CD4-positive, alpha-beta T cell treated with Interleukin-4 for 4 hours (primary cell): ENCODE measurements at places on chromosomes 5 and 9.

- DNase-seq = no peak
Observed at GRCh38 chr5:170108266-170108785, 2.6 kb downstream of the FOXI1 start.

DNA sequence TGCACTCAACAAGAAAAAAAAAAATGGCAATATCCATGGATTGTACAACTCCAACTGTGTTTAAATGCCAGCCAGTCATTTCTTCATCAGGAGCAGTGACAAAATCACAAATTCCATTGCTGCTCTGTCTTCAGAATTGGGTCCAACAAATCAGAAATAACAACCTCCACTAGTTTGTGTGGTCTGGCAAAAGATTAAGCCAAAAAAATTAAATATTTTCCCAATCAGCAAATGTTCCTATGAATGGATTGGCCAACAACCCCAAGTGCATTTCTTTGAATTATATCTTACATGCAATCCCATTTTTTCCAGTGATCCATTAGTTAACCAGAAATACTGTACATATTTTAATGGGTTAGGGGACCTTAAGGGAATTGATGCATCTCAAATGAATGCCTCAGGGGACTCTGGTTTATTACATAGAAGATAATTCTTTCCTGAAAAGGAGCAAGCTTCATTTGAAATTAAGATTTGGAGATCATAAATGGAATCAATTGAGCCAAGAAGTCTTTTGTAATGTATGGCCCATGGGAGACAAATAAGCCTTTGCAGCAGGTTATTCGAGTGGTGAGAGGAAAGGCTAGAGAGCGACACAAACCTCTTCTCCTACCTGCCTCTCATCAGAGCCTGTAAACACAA lies 131.8 kb downstream of the TLE1 start:
- DNase-seq = no peak

- no peak for DNase-seq
Observed at GRCh38 chr5:139638736-139639618, 9.2 kb upstream of the CXXC5 start.

- DNase-seq = no peak
Observed at GRCh38 chr5:159736844-159737243, 179.4 kb upstream of the ADRA1B start.

- DNase-seq = no peak
Observed at GRCh38 chr5:94196953-94197352, 421.5 kb downstream of the KIAA0825 start.
